MG63 (cell line): ENCODE measurements at places on chromosomes 3 and 15. TPM values are rescaled to one million over a fixed set of nuclear protein-coding genes. Genes with fewer than 3 reads are reported as not detected.

The HOMER2 gene
- total RNA-seq: 19.6 and 19.7 TPM in 2 replicates

GRCh38 chr15:71115567-71116351, 488 bp downstream of the THSD4 start:
- peak; percentile 71 for DNase-seq

GRCh38 chr3:109396806-109397205, 59.5 kb upstream of the DPPA4 start:
- DNase-seq: no peak

DNA sequence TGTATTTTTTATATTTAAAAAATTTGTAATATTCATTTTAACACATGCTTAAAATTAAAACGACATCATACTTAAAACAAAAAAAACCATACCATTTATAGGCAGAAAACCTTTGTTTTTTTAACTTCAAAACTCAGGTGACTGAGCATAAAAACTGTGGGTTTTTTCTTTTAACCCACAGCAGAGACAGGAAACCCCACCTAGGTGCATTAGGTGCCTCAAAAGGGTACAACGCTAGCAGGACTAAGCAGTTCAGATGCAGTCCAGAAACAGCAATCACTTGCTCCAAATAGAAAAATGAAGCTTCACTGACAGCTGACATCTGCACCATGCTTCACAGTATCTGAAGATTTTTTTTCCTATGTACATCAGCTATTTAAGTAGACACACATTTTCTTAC, 52.3 kb downstream of the GLB1 start:
- no peak for DNase-seq

- DNase-seq: no peak
Measured at GRCh38 chr3:109050591-109051167, 67.3 kb downstream of the MORC1 start.

The HEG1 gene
- total RNA-seq: 75.1 and 105 TPM in 2 replicates

DNA sequence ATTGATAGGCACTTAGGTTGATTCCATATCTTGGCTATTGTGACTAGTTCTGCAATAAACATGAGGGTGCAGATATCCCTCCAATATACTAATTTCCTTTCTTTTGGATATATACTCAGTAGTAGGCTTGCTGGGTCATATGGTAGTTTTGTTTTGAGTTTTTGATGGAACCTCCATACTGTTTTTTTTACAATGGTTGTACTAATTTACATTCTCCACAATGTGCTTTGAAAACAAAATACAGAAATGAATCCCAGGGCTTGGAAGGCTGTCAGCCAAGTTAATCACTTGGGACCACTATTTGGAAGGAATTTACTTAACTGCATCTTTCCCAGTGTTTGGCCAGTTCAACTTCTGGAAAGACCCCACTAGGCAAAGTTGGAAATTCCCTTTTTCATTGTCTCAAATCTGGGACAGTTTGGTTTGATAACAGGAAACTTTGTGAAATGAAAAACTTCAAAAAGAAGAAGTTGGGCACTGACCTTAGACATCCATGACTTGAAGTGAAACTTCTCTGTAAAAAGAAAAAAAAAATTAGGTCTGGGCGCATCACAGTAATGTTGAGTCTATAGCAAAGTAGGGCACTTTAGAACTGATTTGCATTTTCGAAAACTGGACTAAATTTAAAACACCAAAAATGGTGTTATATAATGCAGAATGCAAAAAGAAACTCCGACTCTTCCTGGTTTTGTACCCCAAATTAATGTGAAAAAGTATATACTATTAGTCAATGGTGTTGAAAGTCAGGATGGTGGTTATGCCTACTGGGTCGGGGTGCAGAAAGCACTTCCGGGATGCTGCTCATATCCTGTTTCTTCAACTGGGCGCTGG, 6.0 kb downstream of the CTSH start:
- DNase-seq: no peak

The CPLX3 gene
- not detected in 2 replicates for total RNA-seq

The PRRT3 gene
- 0.23 TPM in 1 of 2 replicates, not detected in the other for total RNA-seq

- DNase-seq: no peak
Measured at GRCh38 chr15:27623149-27623548, 476.0 kb downstream of the OCA2 start.

The ARGFX gene
- total RNA-seq: not detected in 2 replicates

DNA sequence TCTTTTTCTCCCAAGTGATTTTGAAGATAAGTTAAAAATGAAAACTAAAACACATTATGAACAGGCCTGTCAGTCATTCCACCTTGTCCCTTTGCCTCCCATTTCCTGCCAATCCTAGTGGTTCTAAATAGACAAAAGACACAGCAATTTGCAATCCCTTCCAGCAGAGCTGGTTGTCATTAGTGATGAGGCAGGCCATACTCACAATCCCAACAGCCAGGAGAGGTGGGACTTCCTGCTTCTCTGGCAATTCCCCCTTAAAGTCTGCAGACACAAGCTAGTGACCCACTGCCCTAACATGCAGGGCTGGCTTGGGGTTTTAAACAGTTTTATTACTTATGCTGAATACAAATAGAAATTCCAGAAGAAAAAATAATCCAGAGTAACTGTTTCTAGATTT, 38.4 kb upstream of the RBP1 start:
- peak; percentile 10 for DNase-seq
